ENCODE measurements at places on chromosomes 12 and 14.

GRCh38 chr12:123265851-123266678 is 5.6 kb downstream of the CDK2AP1 start:
- no peak for DNase-seq

DNA sequence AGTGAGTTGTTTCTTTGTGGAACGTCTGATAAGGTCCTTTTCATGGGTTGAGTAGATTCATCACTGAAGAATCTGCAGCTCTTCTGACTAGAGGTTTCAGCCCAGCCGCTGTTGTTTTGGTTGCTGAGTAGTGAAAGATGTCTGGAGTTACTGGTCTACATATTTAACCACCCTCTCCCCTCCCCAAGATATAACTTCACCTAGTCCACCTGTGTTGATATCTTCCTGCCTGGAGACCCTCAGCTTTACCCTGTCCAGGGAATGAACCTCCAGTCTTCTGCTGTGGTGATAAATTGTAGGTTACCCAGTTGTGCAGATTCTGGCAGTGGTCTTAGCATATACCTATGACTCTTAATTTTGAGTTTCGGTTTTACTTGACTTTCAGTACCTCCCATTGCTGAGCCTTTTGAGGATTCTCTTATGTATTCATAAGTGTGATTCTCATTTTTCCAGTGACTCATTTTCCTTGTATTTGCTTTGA is 62.9 kb downstream of the CCDC91 start:
- DNase-seq: peak; percentile 21

GRCh38 chr12:7989827-7990491 is 42.6 kb upstream of the FOXJ2 start:
- DNase-seq: no peak

DNA sequence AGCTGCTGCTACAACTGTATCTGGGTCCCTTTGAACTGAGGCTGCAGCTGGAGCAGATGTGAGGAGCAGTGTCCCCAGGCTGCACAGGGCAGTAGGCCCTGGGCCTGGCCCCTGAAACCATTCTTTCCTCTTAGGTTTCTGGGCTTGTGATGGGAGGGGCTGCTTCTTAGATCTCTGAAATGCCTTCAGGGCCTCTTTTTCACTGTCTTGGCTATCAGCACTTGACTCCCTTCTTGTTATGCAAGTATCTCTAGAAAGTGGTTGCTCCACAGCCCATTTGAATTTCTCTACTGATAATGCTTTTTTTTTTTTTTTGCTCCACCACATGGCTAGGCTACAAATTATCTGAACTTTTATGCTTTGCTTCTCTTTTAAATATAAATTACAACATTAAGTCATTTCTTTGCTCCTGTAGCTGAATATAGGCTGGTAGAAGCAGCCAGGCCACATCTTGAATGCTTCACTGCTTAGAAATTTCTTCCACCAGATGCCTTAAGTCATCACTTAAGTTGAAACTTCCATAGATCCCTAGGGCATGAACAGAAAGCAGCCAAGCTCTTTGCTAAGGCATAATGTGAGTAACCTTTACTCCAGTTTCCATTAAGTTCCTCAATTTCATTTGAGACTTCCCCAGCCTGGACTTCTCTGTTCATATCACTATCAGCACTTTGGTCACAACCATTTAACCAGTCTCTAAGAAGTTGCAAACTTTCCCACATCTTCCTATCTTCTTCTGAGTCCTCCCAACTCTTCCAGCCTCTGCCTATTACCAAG is 41.1 kb downstream of the ACSM4 start:
- DNase-seq: no peak

DNA sequence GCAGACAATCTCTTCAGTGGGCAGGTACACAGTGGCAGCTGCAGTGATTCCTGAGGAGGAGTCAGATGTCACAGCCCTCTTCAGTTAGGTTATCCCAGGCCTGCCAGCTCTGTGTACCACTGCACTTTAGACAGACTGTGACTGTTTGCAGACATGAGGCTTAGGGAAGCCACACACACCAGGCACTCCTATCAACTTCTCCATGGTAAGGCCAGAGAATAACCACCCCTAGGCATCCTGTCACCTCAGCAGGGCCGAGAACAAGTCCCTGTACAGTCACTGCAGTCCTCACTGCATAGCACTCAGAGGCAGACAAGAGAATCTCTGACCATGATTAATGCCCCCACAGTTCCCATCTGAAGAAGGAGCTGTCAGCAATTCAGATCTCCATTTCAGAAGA is 296.5 kb downstream of the GALC start:
- DNase-seq: no peak

DNA sequence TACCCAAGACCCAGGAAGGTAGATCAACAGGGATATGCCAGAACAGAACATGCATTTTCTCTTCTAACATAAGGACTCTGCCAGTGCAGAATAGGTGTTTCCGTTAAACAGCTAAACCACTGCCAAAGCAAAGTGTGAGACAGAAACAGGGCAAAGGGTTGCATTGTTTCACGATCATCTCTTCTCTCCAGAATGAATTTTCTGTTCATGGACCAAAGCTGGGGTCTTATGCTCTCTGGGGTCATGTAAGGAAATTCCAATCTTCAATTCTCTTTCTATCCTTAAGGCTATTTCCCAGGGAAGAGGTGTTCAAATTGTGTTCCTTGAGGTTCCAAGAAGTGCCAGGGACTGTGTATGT is 10.9 kb downstream of the PSMB5 start:
- no peak for DNase-seq

GRCh38 chr14:62064751-62065323 is 302.6 kb downstream of the SNAPC1 start:
- no peak for DNase-seq
